Progenitor cell of endocrine pancreas (in vitro differentiated cells): ENCODE measurements at places on chromosomes 11 and 22. TPM values are rescaled to one million over a fixed set of nuclear protein-coding genes. Genes with fewer than 3 reads are reported as not detected.

Gene SCUBE1
- 4.5 and 9.1 TPM in 2 replicates for total RNA-seq

Gene SDF2L1
- 27.0 and 28.2 TPM in 2 replicates for total RNA-seq

Gene CADM1
- total RNA-seq = 147 and 154 TPM in 2 replicates

Gene HPS5
- 17.6 and 18.6 TPM in 2 replicates for total RNA-seq

Gene SAC3D1
- 18.5 and 19.3 TPM in 2 replicates for total RNA-seq

Gene SLC39A13
- 38.3 and 42.4 TPM in 2 replicates for total RNA-seq

Gene SMTNL1
- not detected in 2 replicates for total RNA-seq

Gene TMEM191C
- 4.1 and 5.1 TPM in 2 replicates for total RNA-seq

Gene NTM
- 4.2 and 4.3 TPM in 2 replicates for total RNA-seq

Gene KDM4E
- not detected in 2 replicates for total RNA-seq

Gene HTR3B
- total RNA-seq = not detected in 2 replicates

Gene MOV10L1
- 0.22 TPM in 1 of 2 replicates, not detected in the other for total RNA-seq

Gene CENPM
- 16.4 and 16.9 TPM in 2 replicates for total RNA-seq

Gene TMEM121B
- total RNA-seq = 4.7 and 5.0 TPM in 2 replicates

Gene LMNTD2
- total RNA-seq = 15.6 and 19.3 TPM in 2 replicates

Gene TPH1
- 0.50 and 0.64 TPM in 2 replicates for total RNA-seq

Gene CCDC73
- not detected in 2 replicates for total RNA-seq

Gene XKR3
- not detected in 2 replicates for total RNA-seq

Gene OR8G1
- not detected in 2 replicates for total RNA-seq

Gene INPP5J
- total RNA-seq = 14.8 and 17.9 TPM in 2 replicates

Gene DERL3
- 1.5 and 2.8 TPM in 2 replicates for total RNA-seq

Gene MS4A1
- not detected in 2 replicates for total RNA-seq

Gene PGGHG
- total RNA-seq = 67.0 and 74.7 TPM in 2 replicates

Gene APOBEC3B
- 10.1 and 12.6 TPM in 2 replicates for total RNA-seq

Gene EIF3F
- total RNA-seq = 300 and 307 TPM in 2 replicates

Gene OR5A1
- total RNA-seq = not detected in 2 replicates

Gene ATG16L2
- total RNA-seq = 43.8 and 43.9 TPM in 2 replicates

Gene ANGPTL5
- not detected in 2 replicates for total RNA-seq

Gene HEPHL1
- not detected in 2 replicates for total RNA-seq

Gene OR52R1
- not detected in 2 replicates for total RNA-seq

Gene DBX1
- total RNA-seq = not detected in 2 replicates

Gene RASSF7
- 38.2 and 40.8 TPM in 2 replicates for total RNA-seq

Gene OR8U1
- not detected in 2 replicates for total RNA-seq

Gene CRYBB3
- 0.49 and 1.0 TPM in 2 replicates for total RNA-seq

Gene YPEL4
- 0.22 TPM in 2 replicates for total RNA-seq

Gene FGF4
- total RNA-seq = not detected in 2 replicates

Gene MUC2
- total RNA-seq = not detected in 2 replicates

Gene CPT1B
- total RNA-seq = 129 and 136 TPM in 2 replicates

Gene GDPD4
- total RNA-seq = not detected in 2 replicates

Gene RANBP1
- total RNA-seq = 217 and 219 TPM in 2 replicates

Gene IFITM10
- total RNA-seq = 1.2 TPM in 2 replicates

Gene NCF4
- total RNA-seq = not detected in 2 replicates

Gene AMPD3
- total RNA-seq = 12.9 TPM in 2 replicates

Gene UBQLNL
- 0.53 and 0.79 TPM in 2 replicates for total RNA-seq

Gene SMC1B
- total RNA-seq = not detected in 2 replicates

Gene OR51E1
- total RNA-seq = 0.11 and 0.14 TPM in 2 replicates

Gene CLTCL1
- total RNA-seq = 6.6 and 8.7 TPM in 2 replicates

Gene BAD
- 42.8 and 46.9 TPM in 2 replicates for total RNA-seq

Gene P2RY2
- 0.55 and 0.96 TPM in 2 replicates for total RNA-seq
